Glomerular endothelial cell (primary cell): ENCODE measurements at places on chromosomes 3 and 15. TPM values are rescaled to one million over a fixed set of nuclear protein-coding genes. Genes with fewer than 3 reads are reported as not detected.

The KLHDC8B gene
- 98.4 and 110 TPM in 2 replicates for total RNA-seq

DNA sequence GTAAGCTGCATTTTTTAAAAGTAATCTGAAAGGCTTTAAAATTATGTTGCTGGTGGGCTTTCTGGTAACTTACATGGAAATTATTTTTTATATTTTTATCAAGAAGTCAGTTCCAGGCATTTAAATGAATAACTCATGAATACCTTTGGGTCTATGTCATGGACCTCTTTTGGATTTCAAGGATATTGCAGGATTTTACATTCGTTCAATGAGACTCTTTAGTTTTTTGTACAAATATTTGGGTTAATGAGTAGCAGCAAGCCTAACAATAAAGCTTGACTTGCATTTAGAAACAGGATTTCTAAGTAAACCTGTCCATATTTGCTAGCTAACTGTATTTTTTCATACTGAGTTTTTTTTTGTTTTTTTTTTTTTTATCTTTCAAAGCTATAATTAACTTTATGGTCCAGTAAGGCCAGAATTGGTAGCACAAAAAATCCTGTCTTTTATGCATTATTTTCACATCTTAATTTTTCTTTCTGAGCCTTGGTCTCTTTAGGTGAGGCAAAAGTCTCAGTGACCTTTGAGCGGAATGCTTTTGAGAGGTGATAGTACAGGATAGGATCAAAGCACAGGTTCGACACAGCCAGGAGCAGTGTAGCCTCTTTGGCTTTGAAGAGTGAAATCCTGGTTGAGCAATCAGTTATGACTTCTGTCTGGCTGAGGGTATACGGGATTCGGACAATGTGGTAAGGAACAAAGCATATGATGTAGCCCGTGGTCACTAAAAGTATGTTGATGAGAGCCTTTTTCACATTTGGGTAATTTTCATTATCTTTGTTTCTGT is 4.8 kb downstream of the GPR171 start:
- no peak for DNase-seq

- DNase-seq, result no peak
Observed at GRCh38 chr15:23910030-23910429, 222.9 kb upstream of the NDN start.

The KNG1 gene
- total RNA-seq, result not detected in 2 replicates

The IFT57 gene
- 20.1 and 27.8 TPM in 2 replicates for total RNA-seq

- no peak for DNase-seq
Observed at GRCh38 chr3:141294848-141295247, 63.2 kb downstream of the PXYLP1 start.

DNA sequence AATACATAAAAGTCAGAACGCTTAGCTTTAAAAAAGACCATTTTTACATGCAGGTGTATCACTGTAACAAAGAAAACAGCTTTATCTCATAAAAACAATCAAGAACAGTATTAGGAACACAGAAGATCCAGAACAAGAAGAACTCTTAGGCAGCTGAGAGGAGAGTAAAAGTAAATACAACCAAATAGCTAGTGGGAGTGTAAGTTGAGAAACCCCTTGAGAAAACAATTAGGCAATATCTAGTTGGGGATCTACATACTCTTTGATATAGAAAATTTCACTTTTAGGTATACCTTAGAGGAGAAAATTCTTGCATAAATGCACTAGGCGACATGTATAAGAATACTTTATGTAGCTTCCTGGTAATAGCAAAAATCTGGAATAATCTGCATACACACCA is 7.5 kb downstream of the TMF1 start:
- no peak for DNase-seq

- DNase-seq, result no peak
Observed at GRCh38 chr3:184526088-184526433, 35.5 kb upstream of the EPHB3 start.

The GPR171 gene
- not detected in 2 replicates for total RNA-seq

GRCh38 chr3:71310359-71310979 is 273.1 kb downstream of the FOXP1 start:
- no peak for DNase-seq

The METTL6 gene
- 13.7 and 19.6 TPM in 2 replicates for total RNA-seq

The MESP2 gene
- 0.15 TPM in 1 of 2 replicates, not detected in the other for total RNA-seq

DNA sequence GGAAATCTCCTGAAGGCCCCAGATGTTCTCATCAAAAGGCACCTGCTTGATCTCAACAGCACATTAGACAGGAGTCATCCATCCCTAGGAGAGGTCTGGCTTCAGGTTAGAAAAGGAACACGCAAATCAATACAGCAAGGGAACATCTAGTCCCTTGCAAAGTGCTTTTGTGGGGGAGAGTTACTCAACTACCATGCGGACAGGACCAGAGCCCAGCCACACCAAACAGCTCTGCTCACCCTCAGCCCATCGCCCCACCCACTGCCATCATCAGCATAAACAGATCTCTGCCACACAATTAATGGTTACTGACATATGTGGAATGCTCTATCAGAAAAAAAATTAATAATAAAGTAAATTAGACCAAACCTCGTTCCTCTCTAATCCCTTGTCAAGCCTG is 85.6 kb downstream of the MYLK start:
- no peak for DNase-seq

DNA sequence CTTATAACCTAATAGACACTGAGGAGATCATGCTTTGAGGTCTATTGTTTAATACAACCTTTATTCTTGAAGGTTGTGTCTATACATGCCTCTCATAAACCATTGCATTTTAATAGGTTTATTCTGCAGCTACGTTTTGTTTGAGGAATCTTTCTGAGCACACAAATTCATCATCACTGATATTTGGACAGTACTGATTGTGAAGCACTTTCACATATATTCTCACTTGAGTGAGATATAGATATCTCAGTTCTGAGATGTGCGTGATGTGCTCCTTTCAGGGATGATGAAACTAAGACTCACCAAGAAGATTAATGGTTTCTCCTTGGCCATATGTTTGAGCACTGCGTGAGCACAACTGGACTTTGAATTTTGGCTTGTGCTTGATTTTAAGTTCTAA is 374.4 kb downstream of the LPP start:
- DNase-seq, result no peak

DNA sequence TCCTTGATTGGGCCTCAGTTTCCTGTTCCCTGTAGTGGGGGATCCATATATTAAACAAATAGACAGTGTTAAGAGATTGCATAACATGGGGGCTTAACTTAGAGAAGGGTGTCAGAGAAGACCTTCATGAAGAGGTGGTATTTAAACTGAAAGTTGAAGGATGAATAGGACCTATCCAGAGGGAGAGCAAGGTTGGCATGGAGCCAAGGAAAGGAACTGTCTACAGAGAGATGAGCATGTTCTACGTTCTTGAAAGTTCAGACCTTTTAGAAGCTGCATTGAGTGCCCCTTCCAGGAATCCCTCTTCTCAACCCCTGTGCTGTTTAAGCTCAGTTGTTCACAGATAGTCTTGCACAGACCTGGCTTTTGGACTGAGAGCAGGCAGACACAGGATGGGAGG is 2.4 kb downstream of the HTD2 start:
- DNase-seq, result no peak

The IGSF11 gene
- 0.44 TPM in 1 of 2 replicates, not detected in the other for total RNA-seq

The MIX23 gene
- total RNA-seq, result 18.3 and 18.9 TPM in 2 replicates

The TMEM115 gene
- 67.2 and 77.0 TPM in 2 replicates for total RNA-seq

- no peak for DNase-seq
Observed at GRCh38 chr15:101242160-101242998, 9.5 kb downstream of the CHSY1 start.

DNA sequence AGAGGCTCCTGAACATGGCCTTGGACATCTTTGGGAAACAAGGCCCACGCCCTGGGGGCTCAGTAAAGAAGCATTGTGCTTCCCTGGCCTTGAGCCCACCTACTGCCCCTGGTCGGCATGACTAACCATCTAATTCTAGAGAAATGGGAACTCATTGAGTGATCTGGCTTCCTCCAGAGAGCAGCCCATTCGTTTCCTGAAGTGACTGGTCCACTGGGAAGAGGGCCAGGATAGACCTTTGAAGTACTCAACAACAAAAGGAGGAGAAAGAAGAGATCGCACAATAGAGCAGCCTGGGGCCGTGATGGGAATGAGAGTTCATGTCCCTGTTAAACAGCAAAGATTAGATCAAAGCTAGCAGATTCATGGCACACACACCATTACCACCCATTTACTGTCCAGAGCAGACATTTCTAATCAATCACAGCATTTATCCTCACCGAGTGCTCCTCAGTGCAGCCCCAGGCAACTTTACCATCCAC is 514.4 kb upstream of the PROK2 start:
- peak; percentile 85 for DNase-seq

DNA sequence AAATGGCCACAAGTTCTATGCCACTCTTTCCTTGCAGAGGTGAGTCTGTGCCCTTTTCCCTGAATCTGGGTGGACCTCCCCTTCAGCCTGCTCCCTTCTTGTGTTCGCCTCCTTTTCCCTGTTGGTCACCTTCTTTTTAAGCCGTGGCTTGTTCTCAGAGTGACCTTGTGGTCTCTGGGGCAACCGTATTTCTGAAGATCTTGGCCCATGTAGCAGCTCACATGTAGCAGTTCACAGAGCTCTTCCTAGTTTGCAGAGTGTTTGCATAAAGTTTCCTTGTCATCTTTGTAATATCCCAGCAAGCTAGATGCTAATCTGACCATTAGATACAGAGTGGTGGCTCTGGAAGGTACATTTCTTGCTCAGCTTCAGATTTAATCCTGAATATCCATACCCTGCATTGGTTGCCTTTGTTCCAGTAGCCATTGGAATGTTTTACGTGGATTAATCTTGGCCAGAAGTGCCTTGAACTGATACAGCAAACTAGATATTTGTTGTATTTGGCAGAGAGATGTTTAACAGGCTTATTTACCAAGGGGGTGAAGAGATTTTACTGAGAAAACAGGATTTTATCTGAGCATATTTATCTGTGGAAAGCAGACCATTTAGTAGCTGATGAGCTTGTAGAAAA is 40.7 kb upstream of the BSN start:
- no peak for DNase-seq

DNA sequence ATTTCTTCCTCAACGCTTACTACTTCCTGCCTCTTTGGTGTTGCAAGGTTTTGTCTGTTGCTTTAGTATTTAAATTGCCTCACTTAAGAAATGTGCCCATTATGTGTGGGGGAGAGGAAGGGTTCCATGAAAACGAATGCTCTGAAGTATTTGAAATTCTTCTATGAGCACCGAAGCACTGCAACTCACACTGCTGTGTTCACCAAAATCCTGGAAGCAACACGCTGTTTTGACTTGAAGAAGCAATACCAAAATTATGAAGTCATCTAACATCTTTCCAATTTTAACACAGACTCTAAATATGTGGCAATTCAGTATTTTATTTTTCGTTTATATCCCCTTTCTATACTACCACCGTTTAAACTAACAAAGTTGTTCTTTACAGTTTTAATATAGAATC is 101.5 kb downstream of the RBMS3 start:
- DNase-seq, result no peak

GRCh38 chr3:192901435-192901834 is 16.2 kb downstream of the MB21D2 start:
- no peak for DNase-seq

The SLC6A1 gene
- total RNA-seq, result not detected in 2 replicates

GRCh38 chr15:22253676-22254408 is 173.5 kb downstream of the OR4M2 start:
- DNase-seq, result no peak

The TERC gene
- 38.5 and 69.2 TPM in 2 replicates for total RNA-seq

- no peak for DNase-seq
Observed at GRCh38 chr15:28122038-28122949, 23.2 kb upstream of the OCA2 start.

DNA sequence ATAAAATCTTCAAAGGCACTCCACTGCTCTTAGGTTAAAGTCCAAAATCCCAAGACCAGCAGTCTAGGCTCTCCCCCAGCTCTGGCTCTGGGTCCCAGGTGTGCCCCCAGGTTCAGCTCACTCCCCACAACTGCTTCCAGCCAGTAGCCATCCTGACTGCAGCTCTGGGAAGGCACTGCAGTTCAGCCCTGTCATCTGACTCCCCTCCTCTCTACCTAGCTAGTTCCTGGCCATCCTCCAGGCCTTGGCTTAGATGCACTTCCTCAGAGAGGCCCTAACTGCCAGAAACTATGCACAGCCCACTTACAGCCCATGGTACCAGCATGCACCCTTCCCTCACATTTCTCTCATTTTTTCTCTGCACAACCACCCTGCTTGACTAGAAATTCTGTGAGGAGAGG is 25.5 kb downstream of the TBC1D2B start:
- DNase-seq, result no peak

The P2RY12 gene
- total RNA-seq, result not detected in 2 replicates

- no peak for DNase-seq
Observed at GRCh38 chr3:38640661-38641452, 8.6 kb downstream of the SCN5A start.

DNA sequence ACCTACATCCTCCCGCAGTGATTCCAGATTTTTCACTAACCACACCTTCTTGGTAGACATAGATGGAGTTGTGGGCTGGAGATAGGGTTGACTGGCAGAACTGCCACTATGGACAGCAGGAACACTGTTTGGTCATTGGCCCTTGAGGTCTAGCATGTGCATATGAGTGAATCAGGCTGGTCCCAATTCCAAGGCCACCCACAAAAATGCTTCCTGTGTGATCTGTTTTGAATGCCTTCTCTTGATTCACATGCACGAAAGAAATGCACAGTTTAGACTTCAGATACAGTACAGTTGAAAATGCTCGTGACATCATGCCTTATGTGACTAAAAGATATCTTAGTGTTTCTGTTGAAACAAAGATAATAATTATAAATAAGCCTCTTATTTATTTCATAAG is 285.8 kb upstream of the SEMA6D start:
- no peak for DNase-seq

DNA sequence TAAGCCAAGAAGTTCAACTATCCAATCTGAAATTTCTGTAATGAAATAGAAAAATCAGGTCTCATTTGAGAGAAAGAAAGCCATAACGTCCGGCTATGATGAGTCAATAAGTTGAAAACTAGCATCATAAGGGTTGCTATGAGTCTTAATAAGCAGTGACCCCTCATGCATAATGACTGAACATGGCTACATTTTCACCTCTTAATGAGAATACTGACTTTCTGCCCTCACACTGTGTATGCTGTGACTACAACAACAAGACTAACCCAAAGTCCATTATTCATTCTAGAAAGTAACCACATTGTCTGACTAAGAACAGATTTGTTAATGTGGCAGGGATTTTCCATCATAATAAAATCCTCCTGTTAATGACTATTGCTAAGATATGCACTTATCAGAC is 884.0 kb upstream of the CADM2 start:
- DNase-seq, result no peak

The CD96 gene
- not detected in 2 replicates for total RNA-seq

- no peak for DNase-seq
Observed at GRCh38 chr3:31958701-31959152, 22.3 kb downstream of the OSBPL10 start.

- no peak for DNase-seq
Observed at GRCh38 chr3:94374439-94375161, 311.7 kb downstream of the NSUN3 start.

DNA sequence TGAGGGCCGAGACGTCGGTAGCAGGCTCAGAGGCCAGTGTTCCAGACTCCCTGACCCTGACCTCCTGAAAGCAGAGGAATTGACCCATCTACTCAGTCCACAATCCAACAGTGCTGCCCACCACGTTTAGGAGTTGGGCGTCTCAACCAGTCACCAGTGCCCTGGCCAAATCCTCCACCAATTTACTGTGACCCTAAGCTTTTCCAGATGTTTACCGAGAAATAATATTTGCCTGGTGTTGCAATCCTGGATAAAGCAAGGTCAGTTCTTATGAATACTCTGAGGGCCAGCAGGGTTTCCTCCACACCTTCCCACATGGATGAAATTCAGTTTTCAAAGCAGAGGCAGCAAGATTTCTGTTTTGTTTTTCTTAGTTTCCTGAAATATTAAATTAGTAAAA is 7.5 kb upstream of the APOD start:
- no peak for DNase-seq

GRCh38 chr15:101489237-101489598 is 289 bp downstream of the PCSK6 start:
- DNase-seq, result no peak

GRCh38 chr15:72685301-72685924 is 569 bp downstream of the HIGD2B start:
- peak; percentile 3 for DNase-seq
